Stimulated activated CD8-positive, alpha-beta memory T cell treated with anti-CD3 and anti-CD28 coated beads, Interleukin-2, amount 100 ng/mL, for 1 hour (primary cell): ENCODE measurements at places on chromosomes 2 and 18.

GRCh38 chr18:37721544-37722522, 156.2 kb upstream of the CELF4 start:
- no peak for DNase-seq

DNA sequence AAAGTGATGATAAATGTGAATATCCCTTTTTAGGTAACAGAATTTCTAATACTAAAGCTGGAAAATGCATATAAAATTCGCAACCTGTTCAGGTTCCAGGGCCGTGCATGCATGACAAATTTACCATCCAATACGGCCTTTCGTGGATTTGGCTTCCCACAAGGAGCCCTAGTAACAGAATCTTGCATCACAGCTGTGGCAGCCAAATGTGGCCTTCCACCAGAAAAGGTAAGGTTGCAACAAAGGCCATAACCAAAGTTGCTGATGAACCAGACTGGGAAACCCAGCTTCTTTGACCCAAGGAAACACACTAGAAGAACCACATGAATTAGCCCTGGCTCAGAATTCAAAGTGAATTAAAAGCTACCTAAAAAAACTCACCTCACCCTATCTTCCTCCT, 49.6 kb upstream of the BZW1 start:
- DNase-seq, result no peak

GRCh38 chr2:106113361-106113966, 80.6 kb downstream of the UXS1 start:
- no peak for DNase-seq

- no peak for DNase-seq
Measured at GRCh38 chr2:182165202-182165601, 179.5 kb downstream of the PPP1R1C start.

GRCh38 chr2:190859347-190860297, 21.0 kb upstream of the GLS start:
- DNase-seq, result no peak

DNA sequence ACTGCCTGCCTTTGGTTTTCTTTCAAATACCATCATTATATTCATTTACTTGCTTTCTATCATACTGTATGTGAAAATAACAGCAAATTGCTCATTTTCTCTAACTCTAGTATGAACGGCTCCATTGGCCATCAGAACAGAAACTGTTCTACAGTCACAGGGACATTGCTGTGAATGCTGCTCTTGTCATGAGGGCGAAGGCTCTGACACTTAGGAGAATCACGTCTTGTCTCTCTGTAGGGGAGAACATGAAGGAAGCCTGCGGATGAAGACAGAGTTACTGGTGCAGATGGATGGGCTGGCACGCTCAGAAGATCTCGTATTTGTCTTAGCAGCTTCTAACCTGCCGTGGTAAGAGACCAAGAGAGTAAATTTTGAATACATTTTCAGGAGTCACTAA, 41.7 kb upstream of the ELOA2 start:
- DNase-seq, result no peak

GRCh38 chr18:77098538-77099174, 33.9 kb downstream of the MBP start:
- DNase-seq, result no peak

- DNase-seq, result no peak
Measured at GRCh38 chr2:231861288-231861931, 64.8 kb downstream of the NPPC start.

DNA sequence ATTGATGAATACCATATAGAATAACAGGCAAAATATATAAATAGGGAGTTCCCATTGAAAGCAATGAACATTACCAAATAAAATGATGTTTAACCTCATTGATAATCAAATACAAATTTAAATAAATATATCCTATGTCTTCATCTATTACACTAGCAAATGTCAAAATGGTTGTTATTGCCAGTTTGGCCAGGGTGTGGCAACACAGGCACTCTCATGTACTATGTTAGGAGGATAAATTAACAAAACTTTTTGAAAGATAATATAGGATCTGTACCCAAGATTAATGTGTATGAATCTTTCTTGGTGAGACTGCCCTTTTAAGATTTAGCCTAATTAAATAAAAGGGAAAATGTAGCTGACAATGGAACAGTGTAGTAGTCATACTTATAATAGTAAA, 659.3 kb downstream of the ERBB4 start:
- DNase-seq, result no peak

- no peak for DNase-seq
Measured at GRCh38 chr2:171963198-171963597, 36.6 kb upstream of the METAP1D start.
